Hematopoietic multipotent progenitor cell treated with erythropoietin and hydrocortisone succinate and interleukin-3 and kit ligand, for 8 days (in vitro differentiated cells): ENCODE measurements at places on chromosomes 2 and 18.
A peak's percentile ranks its signal among the peaks of the same experiment; 100 is the strongest.

- DNase-seq = no peak
Observed at GRCh38 chr2:144237830-144238627, 281.9 kb downstream of the ZEB2 start.

DNA sequence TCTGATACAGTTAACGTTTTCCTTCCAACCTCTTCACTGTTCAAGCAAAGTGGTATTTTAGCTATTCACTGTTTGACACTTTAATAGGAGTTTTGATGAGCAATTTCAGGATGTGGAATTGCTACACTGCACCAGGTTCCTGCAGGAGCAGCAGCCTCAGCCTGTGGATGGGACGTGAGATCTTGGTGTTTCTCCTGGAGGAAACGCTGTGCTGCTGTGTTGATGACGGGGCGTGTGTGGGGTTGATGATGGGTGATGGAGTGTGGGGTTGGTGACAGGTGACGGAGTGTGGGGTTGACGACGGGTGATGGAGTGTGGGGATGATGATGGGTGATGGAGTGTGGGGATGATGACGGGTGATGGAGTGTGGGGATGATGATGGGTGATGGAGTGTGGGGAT is 98.9 kb downstream of the RTP5 start:
- no peak for DNase-seq

DNA sequence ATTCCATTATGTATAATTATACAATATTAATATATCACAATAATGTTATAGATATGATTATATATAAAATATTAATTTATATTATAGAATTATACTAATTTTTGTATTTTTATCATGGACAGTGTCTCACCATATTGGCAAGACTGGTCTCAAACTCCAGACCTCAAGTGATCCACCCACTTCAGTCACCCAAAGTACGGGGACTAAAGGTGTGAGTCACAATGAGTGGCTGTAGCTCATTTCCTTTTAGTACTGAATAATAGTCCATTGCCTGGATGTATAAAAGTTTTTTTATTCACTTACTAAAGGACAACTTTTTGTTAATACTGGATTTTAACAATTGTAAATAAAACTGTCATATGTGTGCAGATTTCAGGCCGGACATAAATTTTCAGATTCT is 417.6 kb upstream of the LINC00305 start:
- DNase-seq = no peak

DNA sequence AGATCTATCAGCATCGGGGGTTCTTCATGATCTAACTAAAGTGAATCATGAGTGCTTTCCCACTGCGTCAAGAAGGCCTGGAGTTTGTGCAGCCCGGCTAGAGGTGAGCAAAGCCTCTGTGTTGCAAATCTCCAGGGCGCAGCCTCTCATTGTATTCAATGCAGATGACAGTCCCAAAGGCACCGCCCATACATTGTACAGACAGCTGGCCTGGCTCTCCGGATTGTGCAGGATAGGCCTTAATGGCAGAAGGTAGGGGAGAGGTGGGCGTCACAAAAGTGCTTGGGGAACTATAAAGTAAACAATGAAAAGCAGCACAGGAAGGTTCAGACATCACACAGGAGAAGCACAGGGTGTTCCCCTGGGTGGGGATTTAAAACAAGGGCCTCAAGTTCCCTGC is 907 bp upstream of the GYPC start:
- peak; percentile 80 for DNase-seq

- no peak for DNase-seq
Observed at GRCh38 chr2:181596556-181596955, 60.3 kb downstream of the CERKL start.

- DNase-seq = no peak
Observed at GRCh38 chr2:235478609-235479008, 15.2 kb upstream of the AGAP1 start.

DNA sequence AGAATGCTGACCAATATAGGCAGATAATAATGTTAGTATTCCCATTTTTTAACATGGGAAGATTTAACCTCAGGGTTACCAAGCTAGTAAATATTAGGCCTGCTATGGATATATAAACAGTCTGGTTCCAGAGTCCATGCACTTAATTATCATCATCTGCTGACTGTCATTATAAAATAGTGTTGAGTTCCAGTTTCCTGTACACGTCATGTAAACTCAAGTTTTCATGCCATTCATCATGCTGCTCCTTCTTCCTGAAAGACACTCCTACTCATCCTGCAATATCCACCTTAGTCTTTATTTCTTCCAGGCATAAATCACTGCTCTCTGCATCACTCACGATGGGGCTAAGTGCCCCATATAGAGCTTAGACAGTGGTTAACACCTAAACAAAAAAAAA is 420.8 kb upstream of the SPHKAP start:
- no peak for DNase-seq

GRCh38 chr18:45008694-45009413 is 328.2 kb downstream of the SETBP1 start:
- DNase-seq = no peak

GRCh38 chr2:1976728-1977416 is 232.6 kb upstream of the PXDN start:
- DNase-seq = no peak

GRCh38 chr2:211671977-211672376 is 866.6 kb downstream of the ERBB4 start:
- no peak for DNase-seq

GRCh38 chr18:36337679-36338402 is 40.3 kb downstream of the FHOD3 start:
- DNase-seq = no peak

DNA sequence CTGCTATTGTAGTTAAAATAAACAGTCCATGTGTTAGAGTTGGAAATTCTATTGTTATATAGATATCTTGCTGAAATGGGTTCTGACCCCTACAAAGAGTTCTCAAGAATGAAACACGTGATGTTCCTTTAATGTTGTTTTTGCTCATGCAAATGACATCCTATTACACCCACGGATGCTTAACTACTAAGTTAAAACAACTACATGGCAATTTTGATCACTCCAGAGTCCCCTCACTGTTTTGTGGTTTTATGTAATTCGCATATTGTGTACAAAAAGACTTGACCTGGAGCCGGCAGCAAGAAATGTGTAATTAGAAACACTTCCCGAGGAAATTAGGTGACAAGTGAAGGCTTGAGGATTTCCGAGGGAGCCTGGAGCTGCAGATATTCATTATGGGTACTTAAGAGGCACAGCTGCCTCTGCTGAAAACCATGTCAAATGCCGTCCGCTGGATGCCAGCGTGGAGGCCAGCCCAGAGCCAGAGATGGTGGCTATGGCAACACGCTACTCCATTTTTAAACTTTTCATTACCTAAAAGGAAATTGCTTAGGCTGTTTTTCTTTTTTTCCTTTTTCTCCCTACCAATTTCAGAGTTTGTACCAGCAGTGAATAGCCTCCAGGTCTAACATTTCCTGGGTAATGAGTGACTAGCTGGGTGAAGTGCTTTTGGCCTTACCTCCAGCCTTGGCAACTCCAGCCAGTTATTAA is 21.0 kb upstream of the CABLES1 start:
- DNase-seq = no peak

DNA sequence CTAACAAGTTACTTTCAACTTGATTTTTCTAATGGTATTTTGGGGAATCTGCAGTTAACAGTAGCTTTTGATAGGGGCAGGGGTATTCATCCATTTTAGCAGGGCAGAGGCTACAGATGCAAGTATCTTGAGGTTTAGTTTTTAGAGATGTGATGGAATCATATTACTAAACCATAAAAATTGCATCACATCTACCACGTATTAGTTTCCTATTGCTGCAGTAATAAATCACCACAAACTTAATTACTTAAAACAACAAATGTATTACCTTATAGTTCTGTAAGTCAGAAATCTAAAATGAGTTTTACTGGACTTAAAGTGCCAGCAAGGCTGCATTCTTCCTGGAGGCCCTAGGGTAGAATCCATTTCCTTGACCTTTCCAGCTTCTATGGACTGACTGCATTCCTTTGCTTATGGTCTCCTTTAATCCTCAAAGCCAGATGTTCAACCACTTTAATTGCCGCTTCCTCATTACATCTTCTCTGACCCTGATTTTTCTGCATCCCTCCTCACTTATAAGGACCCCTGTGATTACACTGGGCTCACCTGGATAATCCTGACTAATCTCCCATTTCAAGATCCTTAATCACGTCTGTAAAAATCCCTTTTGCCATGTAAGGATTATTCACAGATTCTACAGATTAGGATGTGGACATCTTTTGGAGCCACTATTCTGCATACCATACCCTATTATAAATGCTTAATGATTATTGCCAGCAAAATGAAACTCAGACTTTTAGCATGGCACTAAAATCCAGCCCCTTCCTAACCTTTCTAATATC is 21.9 kb upstream of the EXOC6B start:
- DNase-seq = no peak

- no peak for DNase-seq
Observed at GRCh38 chr2:170651624-170652325, 63.4 kb upstream of the SP5 start.

DNA sequence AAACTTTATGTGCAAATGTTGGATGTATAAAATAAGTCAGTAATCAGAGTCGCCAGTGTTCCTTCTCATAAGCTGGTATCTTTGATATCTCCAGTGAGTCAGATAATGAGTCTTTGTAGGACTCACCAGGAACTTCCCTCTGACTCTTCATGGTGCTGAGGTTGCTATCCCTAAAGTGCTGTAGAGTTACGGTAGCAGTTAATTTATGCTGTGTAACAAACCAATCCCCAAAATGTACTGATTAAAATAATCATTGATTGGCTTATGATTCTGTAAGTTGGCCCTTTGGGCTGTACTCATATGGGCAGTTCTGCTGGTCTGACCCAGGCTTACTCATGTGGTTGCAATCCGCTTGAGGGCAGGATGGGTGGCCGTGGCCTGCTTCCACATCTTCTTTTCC is 43.8 kb downstream of the MAIP1 start:
- no peak for DNase-seq

DNA sequence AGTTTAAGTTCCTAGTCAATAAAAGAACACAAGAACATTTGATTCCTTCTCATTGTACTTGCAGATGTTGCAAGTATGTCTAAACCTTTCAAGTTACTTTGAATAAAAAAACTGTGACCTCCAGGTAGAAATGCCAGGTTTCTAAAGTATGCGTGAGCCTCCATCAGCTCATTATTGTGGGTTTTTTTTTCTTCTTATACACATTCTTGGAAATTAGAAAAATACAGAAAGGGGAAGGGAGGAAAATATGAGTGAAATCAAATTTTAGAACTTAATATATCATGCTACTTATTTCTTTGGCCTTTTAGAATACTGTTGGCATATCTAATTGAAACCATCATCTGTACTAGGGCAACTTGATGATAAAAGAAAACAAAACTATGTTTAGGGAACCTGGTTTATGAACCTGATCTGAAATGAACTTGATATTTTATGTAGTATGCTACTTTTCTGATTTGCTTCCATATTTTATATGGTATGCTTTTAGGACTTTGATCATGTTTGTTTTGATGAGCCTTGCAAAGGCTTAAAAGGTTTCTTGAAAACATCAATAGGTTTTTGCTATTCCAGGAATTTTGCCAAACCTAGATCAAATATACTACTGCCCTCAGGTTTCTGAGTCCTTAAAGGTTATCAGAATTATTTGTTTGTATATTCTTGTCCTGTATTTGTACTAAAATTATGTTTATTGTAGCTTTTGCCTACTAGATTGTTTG is 130.7 kb upstream of the MAP3K20 start:
- DNase-seq = no peak

- no peak for DNase-seq
Observed at GRCh38 chr2:192551760-192552159, 357.0 kb upstream of the TMEFF2 start.

DNA sequence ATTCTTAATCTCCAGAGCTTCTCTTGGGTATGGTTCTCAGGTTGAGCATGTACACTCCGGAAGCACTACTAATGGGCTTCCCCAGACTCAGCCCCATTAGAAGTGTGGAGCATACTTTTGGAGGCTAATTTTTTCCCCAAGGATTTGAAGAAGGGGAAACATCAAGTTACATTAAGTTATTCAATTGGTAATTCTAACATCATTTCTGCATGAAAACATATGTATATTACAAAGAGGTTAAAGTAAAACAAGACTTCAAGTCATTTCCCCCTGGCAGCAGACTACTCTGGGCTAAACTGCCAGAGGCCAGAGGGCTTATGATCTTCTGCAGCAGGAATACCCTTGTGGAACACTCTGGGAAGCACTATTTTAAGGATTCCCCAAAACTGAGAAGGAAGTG is 227.7 kb upstream of the STK17B start:
- no peak for DNase-seq

DNA sequence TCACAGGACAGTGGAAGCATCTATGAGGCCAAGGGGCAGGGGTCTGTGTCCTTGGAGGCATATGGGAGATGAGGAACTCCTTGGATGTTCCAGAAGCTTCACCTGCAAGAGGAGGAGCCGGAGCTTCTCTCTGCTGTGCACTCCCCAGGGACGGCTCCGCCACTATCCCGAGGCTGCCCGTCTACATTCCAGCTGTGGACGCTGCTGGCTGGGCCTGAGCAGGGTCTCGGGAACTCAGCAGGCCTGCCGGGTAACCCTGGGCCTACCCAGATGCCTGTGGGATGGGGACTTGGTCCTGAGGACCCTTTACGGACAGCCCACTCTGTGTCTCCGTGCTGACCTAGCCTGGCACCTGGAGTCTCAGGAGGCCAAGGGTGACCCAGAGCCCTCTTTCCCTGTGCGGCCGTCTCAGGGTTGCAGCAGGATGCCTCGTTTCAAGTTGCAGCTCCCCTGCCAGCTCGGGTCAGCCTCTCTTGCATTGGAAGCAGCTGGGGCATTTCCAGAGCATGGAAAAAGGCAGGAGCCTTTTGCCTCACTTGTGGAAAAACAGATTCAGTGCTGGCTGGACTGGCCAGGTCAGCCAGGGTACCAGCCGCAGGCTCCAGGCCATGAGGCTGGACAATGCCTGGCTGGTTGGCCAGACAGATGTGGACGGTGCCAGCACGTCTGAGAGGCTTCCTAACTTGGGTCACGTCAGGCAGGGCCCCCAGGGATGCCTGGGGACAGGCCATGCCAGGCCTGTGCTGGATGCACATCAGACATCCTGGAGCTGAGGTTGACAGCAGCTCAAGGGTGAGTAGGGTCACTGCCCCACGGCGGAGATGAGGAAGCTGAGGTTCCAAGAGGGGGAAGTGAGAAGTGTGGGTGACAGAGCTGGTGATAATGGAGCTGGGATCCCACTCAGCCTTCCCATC is 41.5 kb downstream of the SCTR start:
- no peak for DNase-seq
